Head of caudate nucleus (tissue), 42 donors: ENCODE measurements at places on chromosomes 12 and 14.

DNA sequence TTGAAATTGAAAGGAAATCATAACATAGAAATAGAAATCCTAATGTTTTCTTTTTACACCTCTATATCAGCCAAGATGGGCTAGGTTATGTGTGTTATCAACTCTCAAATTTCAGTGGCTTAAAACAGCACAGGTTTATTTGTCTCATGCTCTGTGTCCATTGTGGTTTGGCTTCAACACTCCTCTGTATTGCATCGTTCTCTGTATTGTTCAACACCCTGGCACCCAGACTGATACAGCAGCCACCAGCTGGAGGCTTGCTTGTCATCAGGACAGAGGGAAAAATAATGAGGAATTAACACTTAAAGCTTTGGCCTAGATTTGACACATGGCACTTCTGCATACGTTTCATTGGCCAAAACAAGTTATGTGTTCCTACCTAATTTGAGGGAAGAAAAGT, 234.2 kb upstream of the ARHGAP5 start:
- no peak for DNase-seq

GRCh38 chr12:130120012-130120805, 42.1 kb upstream of the FZD10 start:
- DNase-seq = no peak

DNA sequence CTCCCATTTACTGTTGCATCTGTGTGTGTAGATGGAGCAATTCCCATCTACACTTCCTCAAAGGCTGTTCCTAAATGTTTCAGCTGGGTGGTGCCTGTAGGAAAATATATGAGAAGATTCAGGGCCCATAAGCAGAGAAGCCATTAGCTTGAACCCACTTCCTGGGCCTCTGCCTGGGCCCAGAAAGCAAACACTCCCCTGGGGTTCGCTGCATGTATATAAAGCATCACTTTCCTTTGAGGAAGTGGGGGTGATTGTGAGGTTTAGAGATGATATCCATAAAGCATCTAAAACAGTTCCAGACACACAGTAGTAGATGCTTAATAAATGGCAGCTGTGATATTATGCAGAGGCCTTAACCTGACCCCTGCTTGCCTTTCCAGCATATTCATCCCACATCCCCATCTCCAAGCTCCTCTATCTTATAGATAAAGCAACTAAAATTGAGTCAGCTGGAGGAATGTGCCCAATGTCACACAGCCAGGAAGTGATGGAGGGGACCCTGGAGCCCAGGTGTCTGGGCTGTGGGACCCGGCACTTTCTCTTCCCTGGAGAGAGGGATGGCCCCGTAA, 280.0 kb upstream of the CRY1 start:
- no peak for DNase-seq

DNA sequence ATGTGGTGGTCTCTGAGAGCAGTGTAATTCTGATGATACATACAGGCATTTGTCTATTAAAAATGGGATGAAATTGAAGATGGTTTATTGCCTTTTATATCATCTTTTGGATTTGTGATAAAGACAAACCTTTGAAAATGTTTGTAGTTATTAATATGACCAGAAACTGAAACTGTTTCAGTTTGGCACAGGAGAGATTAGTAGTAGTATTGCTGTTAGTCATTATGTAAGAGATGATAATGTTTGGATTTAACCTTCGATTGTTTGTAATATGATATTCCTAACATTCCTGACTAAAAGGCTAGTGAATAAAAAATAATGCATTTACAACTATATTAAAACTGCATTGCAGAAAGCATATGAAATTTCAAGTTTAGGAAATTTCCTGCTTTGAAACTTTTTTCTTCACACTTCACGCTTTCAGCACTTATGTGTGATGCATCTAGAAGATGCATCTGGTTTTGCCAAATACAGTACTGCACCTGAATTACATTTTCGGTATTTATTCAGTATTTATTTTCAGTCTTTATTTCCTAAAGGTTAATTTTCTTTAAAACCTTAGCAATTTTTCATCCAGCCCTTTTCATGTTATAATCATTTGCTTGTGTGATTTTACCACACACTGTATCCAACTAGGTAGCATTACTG, 25.5 kb downstream of the ADIPOR2 start:
- DNase-seq = no peak

DNA sequence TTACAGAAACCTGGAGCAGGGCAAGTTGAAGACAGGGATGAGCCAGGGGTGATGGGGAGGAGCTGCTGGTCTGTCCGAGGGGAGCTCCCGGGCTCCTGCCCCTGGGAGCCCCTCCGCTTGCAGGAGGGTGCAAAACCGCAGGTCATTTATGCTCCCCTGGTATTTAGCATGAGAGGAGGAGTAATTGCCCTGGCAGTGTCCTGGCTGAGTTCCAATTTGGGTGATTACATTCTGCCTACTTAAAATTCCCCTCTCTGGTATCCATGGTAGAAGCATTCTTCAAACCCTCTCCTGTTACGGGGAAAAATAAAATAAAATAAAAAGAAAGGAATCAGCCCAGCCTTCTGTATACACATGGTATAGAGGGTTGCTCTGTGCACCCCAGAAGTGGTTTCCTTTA, 61.7 kb upstream of the VRK1 start:
- DNase-seq = no peak

GRCh38 chr12:120943482-120943881, 34.9 kb upstream of the HNF1A start:
- DNase-seq = no peak

- DNase-seq = no peak
Measured at GRCh38 chr12:8831116-8831515, 8.7 kb downstream of the A2ML1 start.

- DNase-seq = no peak
Measured at GRCh38 chr14:51513281-51513680, 138.4 kb upstream of the FRMD6 start.

- peak; percentile 34 for DNase-seq
Measured at GRCh38 chr14:29799464-29800095, 128.1 kb downstream of the PRKD1 start.

DNA sequence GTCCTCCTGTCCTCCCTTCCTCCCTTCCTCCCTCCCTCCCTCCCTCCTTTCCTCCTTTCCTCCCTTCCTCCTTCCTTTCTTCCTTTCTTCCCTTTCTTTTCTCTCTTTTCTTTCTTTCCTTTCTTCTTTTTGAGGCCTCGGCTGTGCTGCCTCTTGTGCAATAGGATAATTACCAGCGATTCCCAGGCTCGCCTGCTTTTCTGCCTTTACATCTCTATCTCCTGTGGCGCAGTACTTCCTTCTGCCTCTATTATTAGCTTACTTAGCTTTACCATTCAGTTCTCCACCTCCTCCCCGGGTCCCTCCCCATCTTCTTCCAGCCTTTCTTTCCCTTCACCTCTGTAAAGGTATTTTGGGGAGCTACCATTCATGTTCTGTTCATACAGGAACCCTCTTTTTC, 19.9 kb downstream of the ETV6 start:
- DNase-seq = no peak

DNA sequence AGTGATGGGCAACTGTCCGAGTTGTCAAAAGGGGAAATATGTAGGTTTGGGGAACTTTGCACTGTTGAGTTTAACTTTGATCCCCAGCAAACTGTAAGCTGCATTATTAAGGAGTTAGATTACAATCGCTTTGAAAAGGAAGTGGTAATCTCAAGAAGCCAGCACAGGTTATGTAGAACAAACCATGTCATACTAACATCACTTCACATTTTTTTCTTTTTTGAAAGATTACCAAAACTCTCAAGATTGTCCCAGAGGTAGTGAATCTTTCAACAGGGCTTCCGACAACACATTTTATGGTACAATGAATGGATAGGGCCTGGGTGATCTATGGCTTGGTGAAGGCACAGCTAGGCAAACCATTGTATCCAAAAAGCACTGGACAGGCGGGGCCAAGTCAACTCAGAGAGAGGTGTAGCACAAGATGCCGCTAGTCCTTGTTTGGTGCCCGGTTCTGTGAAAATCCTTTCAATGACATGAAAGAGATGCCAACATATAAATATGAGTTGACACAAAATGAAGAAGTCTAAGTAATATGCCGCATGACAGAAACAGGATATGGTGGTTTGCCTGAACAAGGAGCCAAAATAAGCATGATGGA, 24.3 kb upstream of the PARP11 start:
- DNase-seq = no peak

DNA sequence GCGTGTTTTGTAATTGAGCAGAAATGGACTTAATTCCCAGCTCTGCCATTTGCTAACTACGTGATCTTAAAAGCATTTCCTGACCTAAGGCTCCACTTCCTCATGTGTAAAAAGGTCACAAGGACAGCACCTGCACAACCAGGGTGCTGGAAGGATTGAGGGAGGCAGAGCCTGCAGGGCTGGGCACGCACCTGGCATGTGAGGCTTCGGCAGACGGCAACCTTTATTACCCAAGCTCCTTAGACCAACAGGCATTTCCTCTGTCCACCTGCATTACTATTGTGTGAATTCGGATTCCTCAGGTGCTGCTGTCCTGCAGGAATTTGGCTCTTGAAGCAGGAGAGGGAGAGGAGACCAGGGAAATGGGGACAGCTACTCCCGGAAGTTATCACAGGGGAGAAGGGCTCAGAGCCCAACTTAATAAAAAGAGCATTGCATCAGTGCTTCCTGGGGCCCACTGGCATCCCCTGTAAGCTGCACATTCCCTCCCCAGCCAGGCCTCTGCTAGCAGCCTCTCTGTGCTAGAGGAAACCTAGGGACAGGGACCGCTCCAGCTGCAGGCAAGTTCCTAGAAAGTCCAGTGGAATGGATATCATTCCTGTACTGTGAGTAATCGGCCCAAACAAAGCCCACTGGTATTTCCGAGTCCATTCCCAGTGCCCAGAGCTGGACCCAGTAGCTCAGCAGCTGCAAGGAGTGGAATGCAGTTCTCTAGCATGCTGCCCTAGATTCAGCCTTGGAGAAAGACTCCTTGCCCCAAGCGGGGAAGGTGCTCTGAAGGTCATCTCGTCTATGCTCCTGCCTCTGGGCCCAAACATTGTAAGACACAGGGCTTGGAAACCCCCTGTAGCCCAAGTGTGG, 157.1 kb upstream of the CCND2 start:
- DNase-seq = no peak

GRCh38 chr12:65306366-65307168, 28.1 kb downstream of the MSRB3 start:
- peak; percentile 5 for DNase-seq

GRCh38 chr14:77458249-77458950, 507 bp downstream of the AHSA1 start:
- DNase-seq = peak; percentile 23

DNA sequence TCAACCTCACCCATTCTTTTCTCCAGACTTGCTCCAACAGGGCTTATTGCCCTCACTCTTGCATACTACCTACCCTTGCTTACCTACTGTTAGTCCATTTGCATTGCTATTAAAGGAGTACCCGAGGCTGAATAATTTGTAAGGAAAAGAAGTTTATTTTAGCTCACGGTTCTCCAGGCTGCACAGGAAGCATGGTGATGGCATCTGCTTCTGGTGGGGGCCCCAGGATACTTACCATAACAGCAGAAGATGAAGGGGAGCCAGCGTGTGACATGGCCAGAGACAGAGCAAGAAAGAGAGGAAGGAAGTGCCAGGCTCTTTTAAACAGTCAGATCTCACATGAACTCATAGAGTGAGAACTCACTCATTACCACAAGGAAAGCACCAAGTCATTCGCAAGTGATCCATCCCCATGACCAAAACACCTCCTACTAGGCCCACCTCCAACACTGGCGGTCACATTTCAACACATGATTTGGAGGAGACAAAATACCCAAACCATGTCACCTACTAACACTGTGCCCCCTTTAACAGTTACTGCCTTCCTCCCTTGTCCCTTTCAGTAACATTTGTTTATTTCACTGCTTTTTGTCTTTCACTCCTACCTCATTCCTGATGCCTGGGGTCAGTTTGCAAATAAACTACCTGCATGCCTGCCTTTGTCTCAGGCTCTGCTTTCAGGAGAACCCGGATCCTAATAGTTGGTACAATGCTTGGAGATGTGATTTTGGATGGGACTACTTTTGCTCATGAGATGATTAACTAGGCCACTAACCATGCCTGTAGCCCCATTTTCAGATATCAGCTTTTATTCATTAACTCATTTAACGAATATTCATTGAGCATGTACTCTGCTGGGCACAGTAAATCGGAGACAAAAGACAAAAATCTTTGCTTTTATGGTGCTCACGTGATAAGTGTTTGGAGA, 41.6 kb upstream of the CSRP2 start:
- no peak for DNase-seq

DNA sequence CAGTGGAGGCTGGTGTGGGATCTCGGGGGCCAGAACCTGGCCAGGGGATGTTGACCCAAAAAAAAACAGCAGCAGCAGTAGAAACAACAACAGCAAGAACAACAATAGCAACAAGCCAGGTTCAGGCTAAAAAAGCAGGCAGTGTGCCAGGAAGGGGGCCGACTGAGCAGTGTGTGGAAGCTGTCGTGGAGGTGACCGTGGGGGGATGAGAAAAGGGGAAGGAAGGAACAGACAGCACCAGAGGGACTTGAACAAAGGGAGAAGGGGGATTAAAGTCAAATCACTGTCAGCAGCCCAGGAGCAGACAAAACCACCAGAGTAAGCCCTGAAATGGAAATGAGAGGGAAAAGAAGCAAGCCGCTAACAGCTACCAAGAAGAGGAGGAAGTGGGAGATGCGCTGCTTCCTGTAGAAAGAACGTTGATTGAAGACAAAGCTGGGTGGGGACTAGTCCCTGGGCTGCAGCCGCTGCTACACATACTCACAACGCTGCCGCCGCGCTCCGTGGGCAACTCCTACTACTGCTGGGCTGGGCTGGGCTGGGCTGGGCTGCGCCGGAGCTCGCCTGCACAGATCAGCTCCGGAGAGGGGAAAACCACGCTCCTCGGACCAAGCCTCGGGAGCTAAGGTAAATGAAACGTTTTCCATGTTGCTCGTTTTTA, at the start of gene GNG2:
Gene GNG2 (plus strand): TSS at position 449 of the 661 bp plus-strand sequence. CDS start 90,067 bp downstream, outside the sequence.
- peak; percentile 78 for DNase-seq

DNA sequence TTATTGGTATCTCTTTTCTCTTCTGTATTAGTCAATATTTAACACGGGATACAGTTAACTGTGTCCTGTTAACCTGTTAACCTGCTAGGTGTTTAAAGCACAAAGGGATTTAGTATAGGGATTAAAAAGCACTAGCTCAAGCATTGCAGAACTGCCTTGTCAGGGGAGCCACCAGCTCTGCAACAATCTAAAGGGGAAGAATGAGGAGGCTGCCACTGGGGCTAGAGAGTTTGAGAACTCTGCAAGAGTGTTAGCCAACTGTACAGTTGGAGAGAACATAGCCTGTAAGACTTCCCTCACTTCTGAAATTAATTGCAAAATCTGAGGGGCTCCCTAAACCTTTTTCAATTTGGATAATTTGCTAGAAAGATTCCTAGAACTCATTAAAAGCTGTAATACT, 6.5 kb upstream of the VRK1 start:
- DNase-seq = no peak

GRCh38 chr12:40597133-40597532, 95.1 kb upstream of the CNTN1 start:
- no peak for DNase-seq

GRCh38 chr12:25320123-25321006, 69.6 kb upstream of the KRAS start:
- no peak for DNase-seq

- DNase-seq = no peak
Measured at GRCh38 chr12:98532687-98533304, 17.4 kb downstream of the TMPO start.

- no peak for DNase-seq
Measured at GRCh38 chr12:82966001-82966559, 279.4 kb downstream of the TMTC2 start.

- DNase-seq = no peak
Measured at GRCh38 chr12:9649532-9649940, 20.0 kb upstream of the CLEC2D start.

GRCh38 chr14:99626041-99626648, 18.8 kb upstream of the HHIPL1 start:
- no peak for DNase-seq
